Keratinocyte (primary cell): ENCODE measurements at places on chromosomes 6 and 20. TPM values are rescaled to one million over a fixed set of nuclear protein-coding genes. Genes with fewer than 3 reads are reported as not detected.

- DNase-seq = no peak
These were observed 35.5 kb upstream of the ZFAND3 start for GRCh38 chr6:37783856-37784584.

DNA sequence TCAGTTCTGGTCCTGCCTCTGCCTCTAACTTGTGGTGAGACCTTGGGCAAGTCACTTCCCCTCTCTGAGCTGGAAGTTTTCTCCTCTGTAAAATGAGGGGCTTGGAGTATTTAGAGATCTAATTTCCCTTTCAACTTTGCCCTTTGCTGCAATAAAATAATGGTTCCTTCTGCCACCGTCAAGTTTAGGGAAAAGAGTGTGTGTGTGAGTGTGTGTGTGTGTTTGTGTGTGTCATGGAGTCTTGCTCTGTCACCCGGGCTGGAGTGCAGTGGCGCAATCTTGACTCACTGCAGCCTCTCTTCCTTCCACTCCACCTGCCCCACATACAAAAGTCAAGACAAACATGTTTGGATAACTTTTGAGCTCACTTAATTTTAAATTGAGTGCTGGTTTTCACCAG lies 39.2 kb upstream of the PIM1 start:
- DNase-seq = no peak

GRCh38 chr6:163695414-163695864 lies 280.9 kb downstream of the QKI start:
- no peak for DNase-seq

DNA sequence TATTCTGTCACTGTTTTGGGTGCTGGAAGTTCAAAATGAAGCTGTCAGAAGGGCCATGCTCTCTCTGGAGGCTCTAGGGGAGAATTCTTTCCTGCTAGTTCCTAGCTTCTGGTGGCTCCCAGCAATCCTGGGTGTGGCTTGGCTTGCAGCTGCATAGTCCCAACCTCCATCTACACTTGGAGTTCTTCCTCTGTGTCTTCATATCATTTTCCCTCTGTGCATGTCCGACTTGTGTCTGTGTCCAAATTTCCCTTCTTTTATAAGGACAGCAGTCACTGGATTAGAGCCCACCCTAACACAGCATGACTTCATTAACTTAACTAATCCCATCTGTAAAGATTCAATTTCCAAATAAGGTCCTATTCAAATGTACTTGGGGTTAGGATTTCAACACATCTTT lies 23.3 kb upstream of the ENPP1 start:
- DNase-seq = no peak

DNA sequence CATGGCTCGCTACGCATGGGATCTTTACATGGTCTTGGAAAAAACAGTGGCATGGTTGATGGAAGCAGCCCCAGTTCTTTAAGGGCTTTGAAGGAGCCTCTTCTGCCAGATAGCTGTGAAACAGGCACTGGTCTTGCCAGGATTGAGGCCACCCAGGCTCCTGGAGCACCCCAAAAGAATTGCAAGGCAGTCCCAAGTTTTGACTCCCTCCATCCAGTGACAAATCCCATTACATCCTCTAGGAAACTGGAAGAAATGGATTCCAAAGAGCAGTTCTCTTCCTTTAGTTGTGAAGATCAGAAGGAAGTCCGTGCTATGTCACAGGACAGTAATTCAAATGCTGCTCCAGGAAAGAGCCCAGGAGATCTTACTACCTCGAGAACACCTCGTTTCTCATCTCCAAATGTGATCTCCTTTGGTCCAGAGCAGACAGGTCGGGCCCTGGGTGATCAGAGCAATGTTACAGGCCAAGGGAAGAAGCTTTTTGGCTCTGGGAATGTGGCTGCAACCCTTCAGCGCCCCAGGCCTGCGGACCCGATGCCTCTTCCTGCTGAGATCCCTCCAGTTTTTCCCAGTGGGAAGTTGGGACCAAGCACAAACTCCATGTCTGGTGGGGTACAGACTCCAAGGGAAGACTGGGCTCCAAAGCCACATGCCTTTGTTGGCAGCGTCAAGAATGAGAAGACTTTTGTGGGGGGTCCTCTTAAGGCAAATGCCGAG lies 78.2 kb downstream of the ASXL1 start:
- DNase-seq = no peak

DNA sequence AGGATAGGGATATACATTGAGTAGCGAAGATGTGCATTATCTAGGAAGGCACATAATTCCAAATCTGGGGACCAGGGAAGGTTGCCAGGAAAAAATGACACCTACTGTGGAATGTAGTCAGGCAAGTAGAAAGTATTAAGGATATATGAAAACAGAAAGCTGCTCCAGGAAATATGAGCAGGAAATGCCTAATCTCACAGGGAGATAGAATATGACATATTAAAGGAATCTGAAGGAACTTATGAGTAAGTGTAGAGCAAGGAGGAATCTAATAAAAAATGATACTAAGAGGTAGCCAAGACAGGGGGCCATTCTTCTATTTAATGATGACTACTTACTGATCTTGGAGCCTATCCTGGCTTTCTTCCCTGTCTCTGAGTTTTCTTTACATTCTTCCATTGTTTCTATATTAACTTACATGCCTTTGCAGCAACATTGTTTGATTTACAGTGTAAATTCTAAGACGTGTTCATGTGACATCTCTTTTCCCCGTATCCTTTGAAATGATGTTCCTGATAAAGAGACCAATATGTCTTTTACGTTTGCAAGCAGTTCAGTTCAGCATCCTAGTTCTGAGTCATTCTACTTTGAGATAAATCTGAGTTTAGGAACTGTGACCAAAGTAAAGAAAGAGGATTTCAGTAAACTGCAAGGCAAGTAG lies 58.6 kb downstream of the TINAG start:
- DNase-seq = no peak

DNA sequence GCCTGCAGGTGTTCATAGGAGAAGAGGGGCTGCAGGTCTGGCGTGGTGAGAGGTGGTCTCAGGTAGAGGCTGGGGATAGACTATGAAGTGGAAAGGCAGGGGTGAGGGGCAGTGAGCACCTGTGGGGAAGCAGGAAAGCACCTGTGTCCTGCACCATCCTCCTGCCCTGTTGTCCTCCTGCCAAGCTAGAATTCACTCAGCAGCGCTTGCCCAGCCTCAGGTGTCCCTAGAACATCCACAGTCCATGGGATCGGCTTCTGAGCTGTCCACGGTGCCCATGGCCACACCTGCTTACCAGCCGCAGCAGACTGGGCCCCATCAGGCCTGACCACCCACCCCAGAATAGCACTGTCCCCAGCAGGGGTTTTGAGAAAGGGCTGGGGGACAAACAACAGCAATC lies 456.2 kb upstream of the SULF2 start:
- DNase-seq = no peak

- no peak for DNase-seq
These were observed 53.5 kb downstream of the AGPAT4 start for GRCh38 chr6:161220346-161220745.

GRCh38 chr6:46128476-46128875 lies 1.3 kb upstream of the ENPP4 start:
- no peak for DNase-seq

DNA sequence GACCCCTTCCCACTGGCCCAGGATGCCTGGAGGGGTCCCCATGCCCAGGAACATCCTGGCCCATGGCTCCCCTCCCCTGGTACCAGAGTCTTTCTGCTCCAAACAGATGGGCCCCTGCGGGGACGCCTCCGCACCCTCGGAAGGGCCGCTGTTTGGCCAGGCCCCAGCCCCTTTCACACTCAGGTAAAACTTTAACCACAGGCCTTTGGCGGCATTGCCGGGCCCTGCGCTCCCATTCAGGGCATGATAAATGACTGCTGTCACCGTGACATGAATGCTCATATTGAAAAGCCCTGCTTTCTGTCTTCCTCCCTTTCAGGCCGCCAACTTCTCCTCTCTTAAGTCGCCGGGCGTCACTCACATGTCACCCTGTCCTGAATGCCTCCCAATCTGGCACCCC lies 141.5 kb upstream of the TOP1 start:
- DNase-seq = no peak

DNA sequence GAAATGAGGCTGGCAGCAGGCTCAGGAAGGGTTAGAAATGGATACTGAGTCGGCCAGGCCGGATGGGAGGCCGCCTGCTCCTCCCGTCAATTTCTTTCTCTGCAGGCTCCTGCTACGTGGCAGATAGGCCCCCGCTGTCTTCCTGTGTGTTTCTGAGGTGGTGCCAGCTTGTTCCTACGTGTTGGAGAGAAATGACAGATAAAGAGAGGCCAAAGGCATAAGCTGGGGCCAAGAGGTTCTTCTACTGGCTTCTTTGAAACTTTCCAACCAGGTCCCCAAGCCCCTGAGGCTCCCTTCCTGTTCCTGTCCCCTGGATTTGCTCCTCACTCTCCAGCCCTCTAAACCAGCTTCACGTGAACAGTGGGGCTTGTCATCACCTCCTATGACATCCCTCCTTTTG lies 76.8 kb downstream of the TCP11 start:
- no peak for DNase-seq

GRCh38 chr6:8343600-8343999 lies 91.7 kb downstream of the SLC35B3 start:
- no peak for DNase-seq

DNA sequence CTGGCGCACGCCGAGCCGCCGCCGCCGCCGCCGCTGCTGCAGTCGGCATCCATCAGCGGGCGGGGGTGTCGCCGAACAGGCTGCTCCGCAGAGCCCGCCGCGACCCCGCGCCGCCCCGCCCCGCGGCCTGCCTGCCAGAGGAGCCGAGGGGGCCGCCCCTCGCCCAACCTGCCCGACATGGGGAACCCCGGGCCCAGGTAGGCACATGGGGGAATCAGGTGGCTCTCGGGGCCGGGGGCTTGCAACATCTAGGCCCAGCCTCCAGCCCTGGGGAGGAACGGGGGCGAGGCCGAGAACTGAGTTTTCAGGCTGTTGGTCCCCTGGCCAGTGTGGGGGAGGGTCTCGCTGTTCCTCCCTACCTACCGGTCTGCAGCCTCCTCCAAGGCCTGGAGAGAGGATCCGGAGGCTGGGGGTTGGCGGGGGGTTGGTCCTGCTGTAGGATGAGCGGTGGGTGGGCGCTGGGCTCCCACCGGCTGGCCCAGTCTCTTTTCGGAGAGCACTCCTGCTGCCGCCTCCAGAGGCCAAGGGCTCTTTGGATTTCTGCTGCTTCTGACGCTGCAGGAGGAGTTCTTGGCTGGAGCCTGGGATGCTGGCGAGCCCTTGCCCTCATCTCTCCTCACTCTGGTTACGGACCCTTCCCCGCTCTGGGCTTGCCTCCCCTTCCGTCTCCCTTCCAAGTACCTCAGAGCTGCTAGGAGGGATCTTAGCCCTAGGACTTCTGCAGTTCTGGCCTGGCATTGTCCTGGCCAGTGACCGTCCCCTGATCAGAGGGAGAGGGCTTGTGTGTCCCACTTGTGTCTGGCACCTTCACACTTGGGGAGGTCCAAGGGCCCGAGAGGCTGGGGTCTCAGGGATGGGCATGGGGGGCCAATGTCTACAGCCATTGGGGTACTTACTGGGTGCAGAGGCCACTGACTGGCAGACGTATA lies at the start of gene EPB41L1:
EPB41L1 (plus strand) TSS at position 41 of the 929 bp plus-strand sequence. CDS start 19,038 bp downstream, outside the sequence.
- DNase-seq = no peak

DNA sequence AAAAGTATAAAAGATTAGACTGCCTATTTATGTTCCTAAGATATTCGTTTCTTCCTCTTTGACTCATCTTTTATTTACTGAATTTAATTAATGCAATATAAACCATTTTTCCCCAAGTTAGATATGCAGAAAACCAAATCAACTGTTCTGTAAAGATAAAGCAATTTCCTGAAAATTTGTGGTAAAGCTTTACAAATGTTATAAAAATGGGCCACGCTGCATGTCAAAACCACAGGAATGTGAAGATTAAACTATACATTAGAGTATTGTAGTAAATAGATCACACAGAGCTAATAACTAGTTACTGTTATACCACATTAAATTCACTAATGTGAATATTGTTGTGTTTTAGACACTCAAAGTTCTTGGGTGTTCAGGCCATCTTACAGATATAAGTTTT lies 83.4 kb downstream of the OPN5 start:
- DNase-seq = no peak

GRCh38 chr6:12148317-12148801 lies 136.2 kb downstream of the HIVEP1 start:
- no peak for DNase-seq

DNA sequence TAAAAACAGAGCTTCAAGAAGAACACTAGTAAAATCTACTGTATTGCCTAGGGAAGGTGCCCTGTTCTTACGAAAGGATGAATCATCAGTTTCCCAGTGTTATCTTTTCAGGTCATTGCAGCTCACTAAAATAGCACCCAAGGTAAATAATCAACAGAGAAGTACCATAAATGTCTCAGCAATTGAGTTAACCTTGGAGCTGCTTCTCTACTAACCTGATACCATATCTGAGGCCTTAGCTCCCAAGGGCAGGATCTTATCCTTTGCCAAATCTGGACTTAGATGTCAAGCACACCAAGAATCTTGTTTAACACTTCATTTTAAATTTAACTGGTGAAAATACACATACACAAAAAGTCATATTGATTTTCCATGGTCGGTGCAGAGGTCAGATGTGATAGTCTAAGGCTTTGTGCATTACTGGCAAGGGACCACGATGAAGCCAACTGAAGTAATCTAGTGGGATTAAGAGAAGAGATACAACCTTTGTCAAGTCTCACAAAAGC lies 81.5 kb downstream of the EDN1 start:
- DNase-seq = no peak

- DNase-seq = no peak
These were observed 26.7 kb downstream of the TRERF1 start for GRCh38 chr6:42424906-42425474.

- DNase-seq = no peak
These were observed 332.4 kb downstream of the PRKN start for GRCh38 chr6:162395181-162395580.

GRCh38 chr6:136609873-136610706 lies 59.9 kb upstream of the MAP7 start:
- DNase-seq = peak; percentile 90

GRCh38 chr20:401682-402495 lies 6.2 kb upstream of the RBCK1 start:
- DNase-seq = peak; percentile 87

- no peak for DNase-seq
These were observed 55.6 kb downstream of the SLX4IP start for GRCh38 chr20:10490706-10491105.

GRCh38 chr6:71190809-71191208 lies 97.8 kb upstream of the OGFRL1 start:
- DNase-seq = no peak

DNA sequence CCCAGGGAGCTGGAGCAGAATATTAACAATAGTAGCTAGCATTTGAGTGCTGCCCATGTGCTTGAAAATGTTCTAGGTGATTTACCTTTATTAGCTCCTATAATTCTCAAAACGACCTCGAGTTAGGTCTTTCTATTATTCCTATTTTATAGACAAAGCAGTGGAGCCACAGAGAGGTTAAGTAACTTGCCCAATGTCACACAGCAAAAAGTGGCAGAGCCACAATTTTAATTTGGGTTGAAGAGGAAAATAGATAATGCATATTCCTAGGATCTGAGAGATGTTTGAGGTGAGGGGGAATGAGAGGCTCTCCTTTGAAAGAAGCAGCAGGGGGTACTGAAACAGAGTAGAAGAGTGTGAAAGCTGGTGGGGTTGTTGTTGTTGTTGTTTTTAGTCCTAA lies 354.5 kb upstream of the SLC35B3 start:
- no peak for DNase-seq

Gene HDGFL1
- polyA plus RNA-seq = not detected in 3 replicates

Gene ACTL10
- polyA plus RNA-seq = 0.28 to 0.50 TPM (median 0.48 TPM) in 3 replicates

Gene NOX3
- polyA plus RNA-seq = not detected in 3 replicates

Gene CD93
- 0.01 TPM in 1 of 3 replicates, not detected in the others for polyA plus RNA-seq

Gene PDYN
- polyA plus RNA-seq = 0.03 TPM in 1 of 3 replicates, not detected in the others

Gene DLL1
- polyA plus RNA-seq = 6.5 to 14.2 TPM (median 8.2 TPM) in 3 replicates

Gene PBOV1
- not detected in 3 replicates for polyA plus RNA-seq

Gene KLC4
- polyA plus RNA-seq = 8.3 to 15.2 TPM (median 8.8 TPM) in 3 replicates

Gene GPR63
- 0.79 to 1.9 TPM (median 1.6 TPM) in 3 replicates for polyA plus RNA-seq

Gene GLP1R
- not detected in 3 replicates for polyA plus RNA-seq

Gene LRP11
- polyA plus RNA-seq = 26.4 to 49.2 TPM (median 31.1 TPM) in 3 replicates

Gene MRS2
- 19.3 to 26.9 TPM (median 19.8 TPM) in 3 replicates for polyA plus RNA-seq

Gene C6orf15
- 0.08 to 0.35 TPM (median 0.30 TPM) in 3 replicates for polyA plus RNA-seq

Gene TGM2
- polyA plus RNA-seq = 18.4 to 50.3 TPM (median 18.7 TPM) in 3 replicates
